ENCODE measurements at places on chromosomes 3 and 15. TPM values are rescaled to one million over a fixed set of nuclear protein-coding genes. Genes with fewer than 3 reads are reported as not detected.

The RAD51 gene
- total RNA-seq: 5.2 TPM

The ALDH1A3 gene
- total RNA-seq: 160 TPM

DNA sequence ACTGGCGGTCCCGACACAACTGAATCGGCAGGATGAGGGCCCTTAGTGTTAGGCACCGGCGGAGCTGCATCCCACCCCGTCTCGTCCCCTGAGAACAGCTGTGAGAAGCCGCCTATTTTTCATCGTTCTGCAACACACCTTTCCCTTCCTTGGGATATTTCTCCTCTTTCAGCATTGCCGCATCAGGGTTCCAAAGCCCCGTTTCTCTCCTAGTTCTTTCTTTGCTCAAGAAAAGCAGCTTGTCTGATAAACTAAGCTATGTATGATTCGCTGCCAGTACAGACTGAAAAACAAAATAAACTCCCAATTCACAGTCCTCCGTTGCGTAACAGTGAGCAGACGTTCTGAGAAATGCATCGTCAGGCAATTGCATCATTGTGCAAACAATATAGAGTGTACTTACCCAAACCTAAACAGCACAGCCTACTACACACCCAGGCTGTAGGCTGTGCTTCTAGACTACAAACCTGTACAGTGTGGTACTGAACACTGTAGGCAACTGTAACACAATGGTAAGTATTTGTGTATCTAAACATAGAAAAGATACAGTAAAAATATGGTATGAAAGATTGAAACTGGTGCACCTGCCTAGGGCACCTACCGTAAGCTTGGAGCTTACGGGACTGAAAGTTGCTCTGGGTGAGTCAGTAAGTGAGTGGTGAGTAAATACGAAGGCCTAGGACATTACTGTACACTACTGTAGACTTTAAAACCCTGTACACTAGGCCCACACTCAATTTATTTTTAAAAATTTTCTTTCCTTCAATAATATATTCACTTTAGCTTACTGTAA lies 8.9 kb upstream of the ADAMTS17 start:
- no peaks in the 10 kb centered on the region for H3K27me3 ChIP-seq
- no peak overlapping the region for H3K27ac ChIP-seq
- DNase-seq: no peak
- H3K4me1 ChIP-seq: no peaks in the 10 kb centered on the region
- H3K4me3 ChIP-seq: peak overlapping the region; percentile 86
- H3K36me3 ChIP-seq: no peaks in the 10 kb centered on the region

The SH2D7 gene
- total RNA-seq: not detected

DNA sequence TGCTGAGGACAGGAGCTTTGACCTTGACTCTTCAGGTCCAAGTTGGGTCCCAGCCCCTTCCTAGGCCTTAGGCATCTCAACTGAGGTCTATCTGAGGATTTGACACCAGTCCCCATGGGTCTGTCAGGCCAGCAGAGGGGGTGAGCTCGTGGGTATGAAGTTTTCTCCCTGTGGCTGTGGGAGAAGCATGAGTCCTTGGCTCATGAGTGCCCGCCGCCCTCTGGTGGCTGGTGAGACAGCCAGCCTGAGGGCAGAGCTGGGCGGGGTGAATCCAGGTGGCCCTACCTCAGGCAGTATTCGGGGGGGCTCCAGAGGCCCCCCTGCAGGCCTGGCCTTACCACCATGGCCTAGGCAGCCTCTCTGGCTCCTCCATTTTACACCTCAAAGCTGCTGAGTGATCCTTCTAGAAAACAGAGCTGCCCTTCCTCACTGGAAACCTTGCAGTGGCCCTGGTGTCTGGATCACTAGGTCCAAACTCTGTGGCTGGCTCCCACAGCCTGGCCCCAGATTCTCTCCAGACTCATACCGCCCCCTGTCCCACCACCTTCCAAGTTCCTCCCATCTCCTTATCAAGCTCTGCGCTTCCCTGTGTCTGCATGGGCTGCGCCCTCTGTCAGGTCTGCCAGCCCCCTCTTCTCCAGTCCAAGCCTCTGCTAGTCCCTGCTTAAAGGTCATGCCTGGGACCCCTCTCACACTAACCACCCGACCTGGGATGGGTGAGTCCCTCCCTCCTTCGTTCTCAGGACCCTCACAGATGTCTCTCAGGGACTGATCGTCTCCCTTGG lies 16.1 kb downstream of the SH2D7 start:
- H3K27me3 ChIP-seq: no peaks in the 10 kb centered on the region
- H3K36me3 ChIP-seq: no peaks in the 10 kb centered on the region
- no peak overlapping the region for H3K27ac ChIP-seq
- peak; percentile 94 for DNase-seq
- no peaks in the 10 kb centered on the region for H3K4me1 ChIP-seq

GRCh38 chr3:66463054-66463631 lies 37.7 kb downstream of the LRIG1 start:
- H3K4me3 ChIP-seq: no peak overlapping the region
- H3K27ac ChIP-seq: no peak overlapping the region
- no peak for DNase-seq
- H3K36me3 ChIP-seq: no peaks in the 10 kb centered on the region
- H3K4me1 ChIP-seq: no peaks in the 10 kb centered on the region
- H3K27me3 ChIP-seq: no peaks in the 10 kb centered on the region

GRCh38 chr3:32709346-32709745 lies 24.4 kb downstream of the CNOT10 start:
- no peaks in the 10 kb centered on the region for H3K27me3 ChIP-seq
- no peak overlapping the region for H3K4me3 ChIP-seq
- no peak for DNase-seq
- H3K36me3 ChIP-seq: no peaks in the 10 kb centered on the region
- no peaks in the 10 kb centered on the region for H3K4me1 ChIP-seq

- H3K36me3 ChIP-seq: no peaks in the 10 kb centered on the region
- DNase-seq: no peak
- peaks cover 6% of the 10 kb centered on the region for H3K27me3 ChIP-seq
- H3K27ac ChIP-seq: no peak within 1 kb of the TSS
- no peak within 1 kb of the TSS for H3K4me3 ChIP-seq
These were observed at the start of gene ADGRG7 for GRCh38 chr3:100609305-100609704. Gene ADGRG7, plus strand, starts transcription at chr3:100609601. Its CDS starts 256 bp downstream, at chr3:100609857.

DNA sequence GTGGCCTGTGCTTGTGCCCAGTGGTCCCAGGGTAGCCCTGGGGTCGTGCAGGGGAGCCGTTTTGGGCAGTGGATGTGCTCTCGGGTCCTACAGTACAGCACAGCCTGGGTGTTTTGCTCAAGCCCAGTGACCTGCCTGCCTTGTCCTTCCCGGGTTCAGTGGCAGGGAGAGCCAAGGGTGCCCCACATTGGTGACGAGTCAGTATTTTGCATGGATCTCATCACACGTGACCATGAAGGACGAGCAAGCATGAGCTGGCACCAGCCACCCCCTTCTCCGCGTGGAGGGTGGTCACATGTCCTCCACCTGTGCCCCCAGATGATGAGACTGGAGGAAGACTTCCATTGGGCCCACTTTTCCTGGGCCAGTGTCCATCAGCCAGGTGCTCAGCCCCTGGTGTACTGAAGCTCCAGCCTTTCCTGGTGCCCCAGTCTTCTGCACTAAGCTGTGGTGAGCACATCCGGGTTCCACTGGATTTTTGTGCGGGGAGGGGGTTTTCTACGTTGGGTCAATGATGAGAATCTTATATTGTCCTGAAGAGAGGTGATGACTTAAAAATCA lies 197.5 kb downstream of the UBE3A start:
- no peaks in the 10 kb centered on the region for H3K27me3 ChIP-seq
- no peak for DNase-seq
- H3K4me1 ChIP-seq: no peaks in the 10 kb centered on the region
- H3K27ac ChIP-seq: no peak overlapping the region
- H3K4me3 ChIP-seq: no peak overlapping the region
- no peaks in the 10 kb centered on the region for H3K36me3 ChIP-seq

The EPHA3 gene
- 0.47 TPM for total RNA-seq

The CLPX gene
- 70.7 TPM for total RNA-seq

- no peak overlapping the region for H3K4me3 ChIP-seq
- peak; percentile 29 for DNase-seq
- no peaks in the 10 kb centered on the region for H3K36me3 ChIP-seq
- H3K27me3 ChIP-seq: no peaks in the 10 kb centered on the region
- H3K4me1 ChIP-seq: no peaks in the 10 kb centered on the region
These were observed 111.7 kb downstream of the NUP210 start for GRCh38 chr3:13308380-13308801.

GRCh38 chr15:52678468-52679231 lies 538 bp downstream of the ATOSA start:
- H3K27me3 ChIP-seq: no peaks in the 10 kb centered on the region
- peak overlapping the region; percentile 30 for H3K4me3 ChIP-seq
- peak; percentile 68 for DNase-seq
- peaks cover 24% of the 10 kb centered on the region for H3K4me1 ChIP-seq

The PPP1R14D gene
- not detected for total RNA-seq

- no peak overlapping the region for H3K4me3 ChIP-seq
- no peaks in the 10 kb centered on the region for H3K36me3 ChIP-seq
- no peak overlapping the region for H3K27ac ChIP-seq
- H3K27me3 ChIP-seq: no peaks in the 10 kb centered on the region
These were observed 13.4 kb downstream of the WDR72 start for GRCh38 chr15:53746101-53746500.

DNA sequence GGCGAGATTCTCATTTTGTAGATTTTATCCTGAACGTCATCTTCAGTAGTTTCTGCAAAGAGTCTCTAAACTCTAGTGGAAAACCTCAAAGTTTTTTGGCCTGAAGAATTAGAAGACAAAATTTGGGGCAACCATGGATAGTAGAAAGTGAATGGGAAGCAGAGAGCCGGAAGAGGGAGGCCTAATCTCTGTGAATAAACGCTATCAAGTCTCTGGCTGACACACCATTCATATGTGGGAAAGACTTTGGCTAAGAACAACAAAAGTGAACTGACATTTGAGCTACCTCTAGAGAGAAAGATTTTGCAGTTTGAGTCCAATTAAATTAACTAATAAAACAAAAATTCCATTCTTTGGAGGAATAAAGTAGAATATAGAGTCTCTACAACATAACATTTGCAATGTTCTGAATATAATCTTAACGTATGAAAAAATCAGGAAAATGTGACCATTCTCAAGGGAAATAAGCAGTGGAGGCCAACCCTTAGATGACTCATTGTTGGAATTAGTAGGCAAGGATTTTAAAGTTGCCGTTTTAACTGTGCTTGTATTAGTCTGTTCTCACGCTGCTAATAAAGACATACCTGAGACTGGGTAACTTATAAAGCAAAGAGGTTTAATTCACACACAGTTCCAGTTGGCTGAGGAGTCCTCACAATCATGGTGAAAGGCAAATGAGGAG lies 184.6 kb downstream of the C3orf38 start:
- no peaks in the 10 kb centered on the region for H3K27me3 ChIP-seq
- H3K4me1 ChIP-seq: no peaks in the 10 kb centered on the region
- no peak for DNase-seq
- H3K36me3 ChIP-seq: no peaks in the 10 kb centered on the region

The MESP2 gene
- 0.34 TPM for total RNA-seq

DNA sequence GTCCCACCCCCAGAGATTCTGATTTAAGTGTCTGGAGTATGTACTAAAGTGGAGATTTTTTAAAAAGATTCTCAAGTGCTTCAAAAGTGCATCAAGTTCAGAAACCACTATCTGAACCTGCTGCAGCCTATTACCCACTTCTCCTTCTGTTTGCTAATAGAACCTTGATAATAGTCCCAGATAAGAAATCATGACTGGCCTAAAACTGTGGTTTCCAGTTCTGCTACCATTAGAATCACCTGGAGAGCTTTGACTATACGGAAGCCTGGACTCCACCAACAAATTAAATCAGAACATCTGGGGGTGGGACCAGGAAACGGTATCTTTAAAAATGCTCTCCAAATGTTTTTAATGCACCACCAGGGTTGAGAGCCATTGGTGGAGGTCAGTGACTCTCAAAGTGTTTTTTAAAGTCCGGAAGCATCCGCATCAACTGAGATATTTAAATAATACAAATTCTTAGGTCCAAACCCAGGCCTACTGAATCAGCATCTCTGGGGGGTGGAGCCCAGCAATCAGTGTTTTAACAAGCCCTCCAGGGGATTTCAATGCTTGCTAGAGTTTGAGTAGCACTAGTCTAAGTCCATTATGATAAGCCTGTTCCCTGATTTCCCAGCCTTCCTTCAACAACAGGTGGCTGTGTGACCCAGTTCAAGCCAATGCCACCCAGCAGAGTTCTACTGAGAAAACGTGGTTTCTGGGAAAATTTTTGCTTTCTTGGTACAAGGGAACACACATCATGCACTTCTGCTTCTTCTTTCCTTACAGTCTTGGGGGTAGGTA lies 45.4 kb upstream of the TIPARP start:
- H3K4me3 ChIP-seq: no peak overlapping the region
- H3K36me3 ChIP-seq: no peaks in the 10 kb centered on the region
